ENCODE measurements at places on chromosomes 6 and 20.

- DNase-seq, result peak; percentile 66
Observed at GRCh38 chr6:27838945-27839625, 73.1 kb downstream of the OR2B2 start.

GRCh38 chr6:149480502-149481280 is 4.1 kb downstream of the ZC3H12D start:
- no peak for DNase-seq

DNA sequence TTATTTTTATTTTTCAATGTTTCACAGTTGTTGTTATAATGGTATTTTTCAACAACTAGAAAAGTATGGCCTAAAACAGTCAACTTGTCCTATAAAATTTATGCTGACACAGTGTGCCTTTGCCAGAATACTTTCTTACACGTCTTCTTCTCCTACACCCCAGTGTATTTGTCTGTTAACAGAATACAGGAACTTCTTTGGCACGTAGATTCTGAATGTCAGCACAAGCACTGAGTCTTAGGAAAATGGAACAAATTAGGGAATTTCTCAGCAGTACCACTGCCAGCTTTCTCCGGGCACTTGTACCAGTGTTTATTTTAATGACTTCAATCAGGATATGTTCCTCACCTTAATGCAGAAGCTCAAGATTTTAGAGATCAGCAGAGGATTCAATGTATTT is 26.7 kb upstream of the AKIRIN2 start:
- no peak for DNase-seq

DNA sequence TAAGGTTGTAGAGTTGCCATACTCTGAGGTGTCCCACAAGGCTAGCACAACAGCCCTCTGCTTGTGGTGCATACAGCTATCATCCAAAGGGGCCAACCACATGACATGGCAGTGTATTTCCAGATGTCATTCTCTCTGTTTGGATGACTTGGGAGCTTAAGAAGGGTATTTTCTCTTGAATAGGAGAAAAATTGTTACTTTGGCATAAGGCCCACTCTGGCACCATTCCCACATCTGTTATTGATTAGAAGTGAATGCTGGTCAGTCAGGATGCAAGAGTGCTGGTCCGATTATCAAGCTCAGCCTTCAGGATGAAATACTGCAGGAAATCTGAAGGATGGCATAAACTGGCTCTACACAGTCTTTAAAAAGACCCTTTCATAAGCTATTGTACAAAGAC is 83.6 kb upstream of the C20orf144 start:
- no peak for DNase-seq

GRCh38 chr6:137036566-137037300 is 8.0 kb downstream of the IL20RA start:
- no peak for DNase-seq

DNA sequence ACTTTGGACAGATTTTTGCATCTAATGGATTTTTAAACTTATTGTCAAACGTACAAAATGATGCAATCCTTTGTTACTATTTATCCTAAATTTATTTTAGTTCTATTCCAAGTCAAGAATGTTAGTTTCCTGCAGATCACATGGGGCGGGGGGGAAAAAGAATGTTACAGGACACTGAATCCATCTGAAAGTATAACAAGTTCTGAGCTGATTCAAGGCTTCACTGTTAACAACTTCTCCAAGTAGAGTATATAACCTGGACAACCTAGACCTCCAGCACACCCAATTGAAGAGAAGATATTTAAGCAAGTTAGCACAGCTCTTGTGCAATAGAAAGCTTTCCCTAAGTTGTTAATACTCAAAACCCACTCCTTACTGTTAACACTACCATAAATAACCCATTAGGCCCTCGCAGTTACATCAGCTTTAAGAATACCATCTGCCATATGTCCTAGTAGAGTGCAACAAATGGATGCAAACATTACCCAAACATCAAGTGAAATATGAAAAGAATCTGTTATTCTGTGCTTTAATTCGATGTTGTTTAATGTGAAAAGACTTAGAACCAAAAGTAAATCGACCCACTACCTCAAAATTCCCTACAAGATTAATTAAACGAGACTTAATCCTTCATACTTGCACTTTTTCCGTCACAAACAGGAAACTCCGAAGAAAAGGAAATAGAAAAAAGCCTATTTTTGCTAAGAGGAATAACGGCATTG is 1.3 kb downstream of the SEC63 start:
- no peak for DNase-seq

GRCh38 chr6:131924881-131925474 is 26.2 kb downstream of the CCN2 start:
- DNase-seq, result no peak

GRCh38 chr6:5976811-5977210 is 29.9 kb downstream of the NRN1 start:
- DNase-seq, result no peak

- peak; percentile 51 for DNase-seq
Observed at GRCh38 chr20:49713753-49714712, at the start of gene B4GALT5. B4GALT5 (minus strand) TSS chr20:49713878; CDS start chr20:49713690, 188 bp downstream.

- DNase-seq, result no peak
Observed at GRCh38 chr6:24188578-24189080, 62.6 kb downstream of the NRSN1 start.

DNA sequence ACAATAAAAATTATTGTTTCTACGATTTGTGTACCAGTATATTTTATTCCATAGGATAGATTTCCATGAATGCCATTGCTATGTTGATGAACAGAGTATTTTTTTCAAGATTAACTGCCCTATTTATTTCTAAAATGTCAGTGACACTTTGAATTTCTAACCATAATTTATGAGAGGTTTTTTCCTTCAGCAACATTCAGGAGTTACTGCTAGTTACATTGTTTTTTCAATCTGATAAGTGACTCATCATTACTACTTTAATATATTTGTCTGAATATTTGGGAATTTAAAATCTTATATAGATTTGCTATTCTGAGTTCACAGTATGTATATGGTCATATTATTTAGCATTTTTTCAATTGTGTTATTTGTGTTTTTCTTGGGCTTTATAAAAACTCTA is 6.0 kb upstream of the OR2B6 start:
- DNase-seq, result no peak

- no peak for DNase-seq
Observed at GRCh38 chr6:43622541-43622940, 6.5 kb downstream of the GTPBP2 start.

DNA sequence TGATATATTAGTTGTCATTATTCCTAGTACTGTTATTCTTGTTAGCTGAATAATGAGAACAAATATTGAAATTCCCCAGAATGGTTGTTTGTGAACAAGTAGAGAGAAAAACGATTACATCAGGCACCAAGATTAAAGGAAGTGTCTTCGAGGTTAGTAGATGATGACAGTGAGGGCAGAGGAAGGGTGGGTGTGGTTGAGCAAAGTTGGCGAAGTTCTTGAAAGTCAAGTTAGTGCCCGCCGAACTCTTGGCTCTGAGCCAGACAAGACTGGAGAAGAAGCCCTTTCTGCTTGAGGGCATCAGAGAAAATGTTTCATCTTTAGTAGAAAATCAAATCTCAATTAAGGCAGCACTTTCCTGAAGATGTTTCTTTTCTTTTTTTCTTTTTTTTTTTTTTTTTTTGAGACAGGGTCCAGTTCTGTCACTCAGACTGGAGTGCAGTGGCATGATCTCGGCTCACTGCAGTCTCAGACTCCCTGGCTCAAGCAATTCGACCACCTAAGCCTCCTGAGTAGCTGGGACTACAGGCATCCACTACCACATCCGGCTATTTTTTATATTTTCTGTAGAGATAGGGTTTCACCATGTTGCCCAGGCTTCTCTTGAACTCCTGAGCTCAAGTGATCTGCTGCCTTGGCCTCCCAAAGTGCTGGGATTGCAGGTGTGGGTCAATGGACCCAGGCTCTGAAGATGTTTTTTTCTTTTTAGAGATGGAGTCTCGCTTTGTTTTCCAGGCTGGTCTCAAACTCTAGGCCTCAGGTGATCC is 77.1 kb downstream of the SGK1 start:
- DNase-seq, result peak; percentile 61

DNA sequence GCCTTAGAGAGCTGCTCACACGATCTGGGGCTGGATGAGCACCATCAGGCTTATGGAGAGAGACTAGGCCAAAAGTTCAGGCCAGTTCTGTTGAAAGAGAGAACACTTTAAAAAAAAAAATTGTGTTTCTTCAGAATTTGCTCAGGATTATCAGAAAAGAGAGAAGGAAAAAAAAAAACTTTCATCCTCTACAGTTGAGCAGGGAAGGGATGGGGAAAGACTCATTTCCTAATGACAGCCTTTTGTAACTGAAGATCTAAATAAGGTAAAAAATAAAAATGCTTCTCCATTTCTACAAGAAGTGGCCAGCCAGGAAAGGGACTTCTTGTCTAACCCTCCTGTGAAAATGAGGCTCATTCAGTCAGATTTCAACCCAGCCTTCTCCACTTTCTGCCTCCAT is 134.8 kb downstream of the LY86 start:
- DNase-seq, result no peak

- DNase-seq, result no peak
Observed at GRCh38 chr6:138378463-138378862, 758 bp downstream of the SMIM28 start.

GRCh38 chr20:49539481-49540231 is 28.3 kb downstream of the PTGIS start:
- no peak for DNase-seq

DNA sequence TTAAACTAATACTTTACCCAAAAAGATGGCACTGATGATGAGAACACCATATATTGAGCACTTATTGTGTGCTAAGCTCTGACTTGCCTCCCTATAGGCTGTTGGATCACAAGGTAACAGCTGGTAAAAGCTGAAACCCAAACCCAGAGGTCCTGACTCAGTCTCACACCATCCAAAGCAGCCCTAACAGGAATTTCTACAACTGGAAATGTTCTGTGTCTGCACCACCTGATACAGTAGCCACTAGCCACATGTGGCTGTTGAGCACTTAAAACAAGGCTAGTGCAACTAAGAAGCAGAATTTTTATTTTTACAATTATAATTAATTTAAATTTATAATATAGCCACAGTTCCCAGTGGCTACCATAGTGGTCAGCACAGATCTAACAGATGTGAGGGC is 15.6 kb upstream of the MATN4 start:
- no peak for DNase-seq

GRCh38 chr20:11826334-11826733 is 91.4 kb upstream of the BTBD3 start:
- DNase-seq, result no peak

DNA sequence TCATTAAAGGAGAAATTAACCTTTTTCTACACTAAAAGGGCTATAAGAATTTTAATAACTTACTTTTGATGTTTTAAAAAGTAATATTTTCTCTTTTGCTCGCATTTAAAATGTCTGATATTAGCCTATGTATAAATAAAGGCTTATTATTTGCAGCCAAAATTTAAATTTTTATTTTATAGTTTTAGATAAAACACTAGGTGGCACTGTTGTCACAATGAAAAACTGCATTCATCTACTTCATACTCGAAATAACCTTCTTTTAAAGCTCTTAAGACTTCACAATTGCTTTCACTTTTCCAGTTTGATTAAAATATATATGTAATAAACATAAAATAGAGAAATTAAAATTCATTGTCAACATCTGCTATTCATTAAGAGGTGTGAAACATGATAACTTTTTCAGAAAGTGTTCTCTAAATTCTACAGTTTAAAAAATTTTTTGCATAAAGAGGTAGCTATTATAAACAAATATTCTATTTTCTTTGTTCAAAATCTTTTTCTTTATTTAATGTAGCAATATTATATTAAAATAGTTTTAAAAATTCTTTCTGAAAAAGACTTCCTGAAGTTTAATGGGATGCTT is 78.8 kb upstream of the DEFB112 start:
- no peak for DNase-seq

- DNase-seq, result no peak
Observed at GRCh38 chr6:81362246-81362645, 390.2 kb downstream of the TENT5A start.

DNA sequence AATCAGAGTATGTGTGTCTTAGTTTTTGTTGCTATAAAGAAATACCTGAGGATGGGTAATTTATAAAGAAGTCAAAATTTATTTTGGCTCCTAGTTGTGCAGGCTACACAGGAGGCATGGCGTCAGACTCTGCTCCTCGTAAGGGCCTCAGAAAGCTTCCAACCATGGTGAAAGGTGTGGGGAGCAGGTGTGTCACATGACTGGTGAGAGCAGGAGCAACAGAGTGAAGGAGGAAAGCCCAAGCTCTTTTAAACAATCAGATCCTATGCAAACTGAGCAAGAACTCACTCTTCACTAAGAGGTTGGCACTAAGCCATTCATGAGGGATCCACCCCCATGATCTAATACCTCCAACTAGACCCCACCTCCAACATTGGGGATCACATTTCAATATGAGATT is 1524.3 kb downstream of the HACE1 start:
- DNase-seq, result no peak

DNA sequence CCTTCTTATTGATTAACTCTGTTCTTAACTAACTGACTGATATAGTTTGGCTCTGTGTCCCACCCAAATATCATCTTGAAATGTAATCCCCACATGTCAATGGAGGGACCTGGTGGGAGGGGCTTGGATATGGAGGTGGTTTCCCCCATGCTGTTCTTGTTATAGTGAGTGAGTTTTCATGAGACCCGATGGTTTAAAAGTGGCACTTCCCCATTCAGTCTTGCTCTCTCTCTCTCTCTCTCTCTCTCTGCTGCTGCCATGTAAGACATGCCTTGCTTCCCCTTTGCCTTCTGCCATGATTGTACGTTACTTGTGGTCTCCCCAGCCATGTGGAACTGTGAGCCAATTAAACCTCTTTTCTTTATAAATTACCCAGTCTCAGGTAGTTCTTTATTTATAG is 81.8 kb upstream of the SPACA1 start:
- DNase-seq, result no peak

DNA sequence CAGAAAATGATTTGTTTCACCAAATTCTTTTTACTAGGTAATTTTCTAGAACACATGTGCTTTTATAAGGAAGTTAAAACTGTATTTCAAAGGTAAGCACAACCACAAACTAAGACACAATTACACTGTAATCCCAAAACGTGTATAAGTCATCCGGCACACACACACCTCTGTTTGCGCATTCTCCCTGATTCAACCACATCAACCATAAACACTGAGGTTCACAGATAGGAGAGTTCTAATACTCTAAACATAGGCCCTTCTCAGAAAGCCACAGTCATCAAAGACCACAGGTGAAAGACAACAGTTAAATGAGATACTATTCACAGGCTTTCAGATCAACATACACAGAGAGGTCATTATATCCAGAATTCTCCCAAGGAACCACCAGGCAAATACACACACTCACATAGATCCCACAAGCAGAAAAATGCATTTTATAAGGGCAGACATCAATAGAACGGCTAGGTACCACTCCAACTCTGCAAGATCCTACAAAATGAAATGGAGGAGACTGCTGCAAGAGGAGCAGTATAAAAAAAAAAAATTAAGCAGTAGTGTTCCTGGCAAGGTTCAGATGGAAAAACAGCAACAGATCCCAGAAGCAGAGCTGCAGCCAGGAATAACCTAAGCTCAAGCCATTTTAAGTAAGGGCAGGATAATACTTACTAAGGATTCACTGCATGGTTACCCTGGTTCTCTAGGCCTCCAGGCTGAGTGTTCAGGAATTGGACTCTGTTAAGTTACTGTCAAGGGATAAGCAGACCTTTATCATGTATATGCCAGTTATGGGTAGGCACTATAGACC is 6.6 kb upstream of the FBXO9 start:
- DNase-seq, result peak; percentile 27

- DNase-seq, result no peak
Observed at GRCh38 chr6:819122-819521, 126.2 kb upstream of the EXOC2 start.

Measured in thymus (tissue), 14 donors.